ENCODE measurements at places on chromosomes 16 and 17. TPM values are rescaled to one million over a fixed set of nuclear protein-coding genes. Genes with fewer than 3 reads are reported as not detected.

SLC38A8 gene
- not detected for total RNA-seq

ADORA2B gene
- 1.9 TPM for total RNA-seq

KRTAP17-1 gene
- total RNA-seq, result not detected

CDT1 gene
- total RNA-seq, result 7.8 TPM
